ENCODE measurements at places on chromosomes 3 and 15. TPM values are rescaled to one million over a fixed set of nuclear protein-coding genes. Genes with fewer than 3 reads are reported as not detected.

Gene ROPN1B
- 17.7 TPM for total RNA-seq

Gene MTHFS
- 30.2 TPM for total RNA-seq

Gene TMOD2
- total RNA-seq, result 16.8 TPM

DNA sequence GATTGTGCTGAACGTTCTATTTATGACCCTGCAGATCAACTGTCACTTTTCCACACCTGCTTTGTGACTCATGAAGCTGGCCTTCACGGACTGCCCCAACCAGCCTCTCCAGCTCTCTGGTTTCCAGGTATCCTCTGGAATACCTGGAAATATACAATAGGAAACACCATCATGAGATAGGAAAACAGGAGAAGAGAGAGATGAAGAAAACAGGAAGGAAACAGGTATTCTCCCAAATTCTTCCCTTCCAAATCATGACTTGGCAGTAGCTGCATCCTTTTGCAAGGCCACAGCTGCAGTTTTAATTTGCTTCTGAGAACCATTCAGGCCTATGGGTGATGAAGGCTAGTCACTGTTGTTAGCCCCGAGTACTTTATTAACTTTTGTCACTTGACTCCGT is 909.1 kb downstream of the EPHA3 start:
- DNase-seq, result no peak

GRCh38 chr15:77807115-77807514 is 174.4 kb upstream of the LINGO1 start:
- no peak for DNase-seq

DNA sequence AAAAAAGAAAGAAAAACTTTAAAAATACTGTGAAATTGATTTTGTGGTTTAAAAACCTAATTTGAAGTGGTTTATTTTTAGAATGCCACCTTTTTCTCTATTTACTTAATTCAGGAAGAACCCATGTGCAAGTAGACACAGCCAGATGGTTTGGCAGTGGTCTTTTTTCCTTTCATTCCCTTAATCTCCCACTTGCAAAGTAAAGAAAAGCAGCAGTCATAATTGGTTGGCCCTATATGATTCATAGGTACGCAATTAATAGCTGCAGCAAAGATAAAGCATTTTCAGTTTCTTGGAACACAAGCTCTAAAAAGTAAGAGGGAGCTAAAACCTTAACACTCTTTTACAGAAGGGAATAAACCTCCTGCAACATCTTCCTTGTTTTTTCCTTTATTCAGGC is 115.3 kb downstream of the MECOM start:
- no peak for DNase-seq

GRCh38 chr3:55870594-55870993 is 383.5 kb upstream of the WNT5A start:
- DNase-seq, result no peak

Data from breast epithelium (tissue), 4 donors.